CD4-positive, alpha-beta T cell treated with Interleukin-15 for 1 hour (primary cell): ENCODE measurements at places on chromosomes 4 and X.

- DNase-seq = no peak
These were observed 321.0 kb downstream of the OPHN1 start for GRCh38 chrX:68112321-68112720.

DNA sequence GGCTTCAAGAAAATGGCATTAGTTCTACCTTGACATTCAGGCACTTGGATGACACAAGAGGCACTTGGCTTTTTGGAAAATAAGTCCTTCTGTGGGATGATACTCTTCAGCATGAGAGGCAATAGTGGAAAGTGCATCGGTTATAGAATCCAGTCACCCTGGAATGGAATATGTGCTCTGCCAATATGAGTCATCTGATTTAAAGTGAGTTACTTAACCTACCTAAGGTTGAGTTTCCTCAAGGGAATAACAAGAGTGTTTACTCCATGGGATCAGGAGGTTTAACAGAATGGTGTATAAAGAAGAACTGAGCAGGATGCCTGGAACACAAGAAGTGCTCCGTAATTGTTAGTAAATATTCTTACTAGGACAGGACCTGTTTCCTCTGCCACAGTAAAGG is 10.7 kb downstream of the SLC39A8 start:
- no peak for DNase-seq

- no peak for DNase-seq
These were observed 18.6 kb upstream of the RNF128 start for GRCh38 chrX:106707771-106708454.

GRCh38 chr4:128853741-128854140 is 44.2 kb downstream of the JADE1 start:
- no peak for DNase-seq

DNA sequence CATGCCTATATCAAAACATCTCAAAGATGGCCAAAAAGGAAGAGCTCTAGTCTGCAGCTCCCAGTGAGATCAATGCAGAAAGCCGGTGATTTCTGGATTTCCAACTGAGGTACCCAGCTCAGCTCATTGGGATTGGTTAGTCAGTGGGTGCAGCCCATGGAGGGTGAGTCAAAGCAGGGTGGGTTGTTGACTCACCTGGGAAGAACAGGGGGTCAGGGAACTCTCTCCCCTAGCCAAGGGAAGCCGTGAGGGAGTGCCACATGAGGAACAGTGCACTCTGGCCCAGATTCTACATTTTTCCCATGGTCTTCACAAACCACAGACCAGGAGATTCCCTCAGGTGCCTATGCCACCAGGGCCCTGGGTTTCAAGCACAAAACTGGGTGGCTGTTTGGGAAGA is 57.3 kb upstream of the FGF16 start:
- DNase-seq = no peak

DNA sequence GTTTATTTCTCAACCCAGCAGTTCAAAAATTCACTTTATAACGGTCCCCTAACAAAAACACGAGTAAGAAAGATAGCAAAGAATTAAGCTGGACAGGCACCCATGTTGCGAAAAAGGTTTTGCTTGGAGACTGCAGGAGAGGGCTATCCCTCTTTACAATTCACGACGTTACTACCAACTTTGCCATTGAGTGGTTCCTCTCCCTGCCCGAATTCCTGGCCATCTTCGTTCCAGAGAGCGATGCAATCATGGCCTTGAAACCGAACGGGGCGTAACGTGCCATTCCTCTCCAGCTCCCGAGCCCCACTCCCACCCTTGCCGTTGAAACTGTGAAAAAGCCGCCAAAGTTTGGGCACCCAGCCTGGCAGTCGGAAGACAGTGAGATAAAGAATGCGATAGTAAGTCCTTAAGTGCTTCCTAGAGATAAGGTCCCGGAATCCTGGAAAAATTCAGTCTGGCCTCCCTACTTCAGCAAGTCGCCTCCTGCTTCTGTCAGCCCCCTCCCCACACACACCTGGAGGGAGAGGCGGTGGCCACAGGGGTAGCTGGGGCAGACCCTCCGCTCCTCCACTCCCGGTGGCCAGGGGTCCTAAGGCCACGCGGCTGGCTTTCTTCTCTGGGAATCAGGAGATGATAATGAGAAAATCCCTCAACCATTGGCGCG is 65.2 kb downstream of the FBXO8 start:
- no peak for DNase-seq

DNA sequence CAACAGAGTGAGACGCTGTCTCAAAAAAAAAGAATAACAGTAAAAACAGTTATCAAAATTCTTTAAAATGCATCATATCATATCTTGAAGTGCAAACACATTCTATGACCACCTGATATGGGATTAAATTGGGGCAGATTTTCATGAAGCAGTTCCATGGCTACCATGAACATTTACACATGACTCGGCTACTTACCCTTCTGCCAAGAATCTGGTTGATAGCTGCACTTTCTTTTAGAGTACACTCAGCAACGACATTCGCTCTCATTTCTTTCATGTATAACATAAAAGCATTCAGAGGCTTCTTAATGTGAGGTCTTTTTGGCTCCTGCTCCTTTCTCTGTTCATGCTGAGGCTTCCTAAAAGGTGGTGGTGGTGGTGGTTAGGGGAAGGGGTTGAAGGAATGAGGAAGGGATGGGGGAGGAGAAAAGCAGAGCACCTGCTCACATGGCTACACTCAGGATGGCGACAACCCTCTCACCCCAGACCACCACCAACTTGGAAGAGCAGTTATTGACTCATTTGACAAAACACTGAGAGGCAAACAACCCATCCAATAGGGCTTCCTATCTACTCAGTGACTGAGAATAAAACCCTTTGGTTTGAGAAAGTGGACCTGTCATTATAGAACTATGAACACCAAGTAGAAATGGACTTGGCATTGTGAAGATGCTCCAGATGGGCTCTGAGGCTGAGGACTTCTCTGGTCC is 88.5 kb downstream of the HADH start:
- DNase-seq = no peak

DNA sequence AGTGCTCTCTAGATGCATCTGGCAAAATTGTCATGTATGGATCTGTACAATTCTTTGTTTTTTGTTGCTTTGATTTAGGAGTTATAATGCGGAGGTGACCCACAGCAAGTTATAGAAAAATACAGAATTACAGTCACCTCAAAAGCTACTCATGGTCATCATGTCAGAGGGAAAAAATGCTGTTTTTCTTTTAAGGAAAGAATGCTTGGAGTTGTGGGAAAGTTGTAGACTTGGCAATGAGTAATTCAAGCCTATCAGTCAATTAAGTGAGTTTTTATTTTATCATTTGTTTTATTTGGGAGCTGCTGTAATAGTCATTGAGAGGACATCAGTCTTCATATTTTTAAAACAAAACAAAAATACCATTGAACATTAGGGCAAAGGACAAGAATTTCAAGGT is 16.4 kb downstream of the FHL1 start:
- DNase-seq = no peak

- no peak for DNase-seq
These were observed 593.6 kb upstream of the FTHL17 start for GRCh38 chrX:31665454-31665853.

DNA sequence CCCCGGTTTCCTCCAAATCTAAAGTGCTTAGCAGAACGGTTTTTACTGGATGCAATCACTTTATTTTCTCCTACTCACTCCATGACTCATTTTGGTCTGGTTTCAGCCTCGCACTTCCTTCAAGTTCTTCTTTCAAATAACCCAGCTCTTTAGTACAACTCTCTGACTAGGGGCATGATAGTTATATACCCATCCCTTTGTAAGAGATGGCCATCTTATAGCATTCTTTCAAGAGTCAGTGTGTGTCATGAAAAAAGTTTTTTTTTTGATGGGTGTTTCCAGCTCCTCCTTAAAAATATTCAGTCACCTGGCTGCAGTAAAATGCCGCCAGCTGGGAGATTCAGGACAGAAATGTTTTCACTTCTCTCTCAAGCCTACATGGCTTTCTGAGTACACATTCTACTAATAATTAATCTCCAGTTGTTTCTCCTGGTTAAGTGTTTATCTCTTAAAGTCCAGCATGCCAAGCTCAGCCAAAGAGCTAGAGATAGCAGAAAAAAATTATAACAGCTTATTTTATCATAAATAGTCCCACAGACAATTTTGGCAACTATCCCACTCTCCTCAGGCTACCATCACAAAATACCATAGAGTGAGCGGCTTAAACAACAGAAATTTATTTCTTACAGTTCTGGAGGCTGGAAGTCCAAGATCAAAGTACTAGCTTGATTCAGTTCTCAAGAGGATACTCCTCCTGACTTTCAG is 139.3 kb downstream of the GASK1B start:
- DNase-seq = no peak

GRCh38 chr4:4443821-4444220 is 56.9 kb downstream of the NSG1 start:
- no peak for DNase-seq

- no peak for DNase-seq
These were observed 8.7 kb downstream of the SMARCAD1 start for GRCh38 chr4:94216394-94216793.
